CD4-positive, alpha-beta T cell treated with Interleukin-10 for 1 hour (primary cell): ENCODE measurements at places on chromosomes 7 and 10.

DNA sequence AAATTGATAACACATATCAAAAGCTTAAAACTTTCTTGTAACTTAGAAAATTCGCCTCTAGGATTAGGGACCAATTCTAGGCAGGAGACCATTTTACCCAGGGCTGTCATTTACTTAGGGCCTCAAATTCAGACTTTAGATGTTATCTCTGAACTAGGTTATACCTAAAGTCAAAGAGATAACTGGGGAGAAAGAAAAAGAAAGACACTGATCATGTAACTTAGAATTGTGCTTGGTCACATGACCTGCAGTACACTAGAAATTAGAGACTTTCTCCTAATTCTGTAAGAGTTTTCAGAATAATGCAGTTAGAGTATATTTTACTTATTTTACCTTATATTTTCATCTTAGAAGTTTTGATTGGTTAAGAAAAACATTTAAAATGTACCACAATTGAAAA, 16.7 kb downstream of the ASB4 start:
- DNase-seq: no peak

GRCh38 chr10:121836171-121836570, 91.7 kb downstream of the ATE1 start:
- DNase-seq: no peak

DNA sequence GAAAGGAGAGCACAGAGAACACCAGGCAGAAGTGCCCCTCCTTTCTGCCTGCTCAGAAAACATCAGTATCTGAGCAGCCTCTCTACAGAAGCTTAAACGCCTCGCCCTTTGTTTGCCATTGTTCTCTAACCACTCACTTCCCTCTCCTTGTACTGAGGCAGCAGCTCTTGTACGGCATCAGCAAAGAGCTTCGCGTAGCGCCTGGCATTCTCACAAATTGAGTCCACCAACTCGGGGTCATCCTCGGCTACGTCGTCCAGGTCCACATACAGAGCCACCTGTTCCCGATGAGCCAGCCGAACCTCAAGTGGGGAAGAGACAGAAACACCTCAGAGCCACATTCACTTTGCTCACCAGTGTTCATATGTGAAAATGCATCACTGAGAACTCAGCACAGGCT, 1.7 kb downstream of the MCM7 start:
- no peak for DNase-seq

DNA sequence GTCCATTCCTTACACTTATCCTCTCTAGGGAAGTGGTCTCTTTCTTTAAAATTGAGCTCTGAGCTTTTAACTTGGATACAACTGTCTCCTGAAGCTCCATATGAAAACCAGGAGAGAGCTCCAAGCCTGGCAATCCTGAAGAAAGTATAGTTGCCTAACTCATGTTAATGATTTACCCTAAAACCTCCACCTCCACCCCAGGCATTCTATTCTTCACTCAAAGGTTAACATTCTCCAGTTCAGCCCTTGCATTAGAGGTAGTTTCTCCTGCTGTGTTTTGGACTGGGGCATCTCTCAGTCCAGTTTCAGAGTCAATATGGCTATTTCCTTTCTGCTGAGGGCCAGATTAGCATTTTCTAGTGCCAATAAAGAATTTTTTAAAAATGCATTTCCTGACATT, 195.5 kb downstream of the SLC25A13 start:
- no peak for DNase-seq

- no peak for DNase-seq
These were observed 34.7 kb downstream of the GSDME start for GRCh38 chr7:24722386-24723177.

- DNase-seq: no peak
These were observed 90.9 kb upstream of the ZNF804B start for GRCh38 chr7:88668591-88668990.

- peak; percentile 59 for DNase-seq
These were observed 79.0 kb upstream of the PLXNA4 start for GRCh38 chr7:132655131-132655727.

- no peak for DNase-seq
These were observed 80.3 kb downstream of the WDR11 start for GRCh38 chr10:120931423-120931822.

DNA sequence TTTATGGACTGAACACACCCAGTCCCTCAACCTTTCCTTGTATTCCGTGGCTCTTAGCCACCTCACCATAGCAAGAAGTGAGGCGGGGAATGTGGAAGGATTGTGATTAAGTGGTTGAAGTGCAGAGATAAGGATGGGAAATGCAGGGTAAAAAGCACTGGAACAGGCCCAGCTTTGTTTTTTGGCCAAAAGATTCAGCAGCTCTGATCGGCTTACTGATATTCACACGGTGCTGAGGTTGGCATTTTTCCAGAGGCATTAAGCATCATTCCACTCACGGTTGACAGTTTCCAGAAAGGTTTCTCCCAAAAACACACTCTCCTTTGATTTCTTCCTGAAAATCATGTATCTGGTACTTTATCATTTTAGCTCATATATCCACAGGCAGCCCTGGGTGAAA, 544.2 kb downstream of the CNTNAP2 start:
- no peak for DNase-seq

- DNase-seq: peak; percentile 85
These were observed 378 bp upstream of the PRKCQ start for GRCh38 chr10:6580279-6581029.

DNA sequence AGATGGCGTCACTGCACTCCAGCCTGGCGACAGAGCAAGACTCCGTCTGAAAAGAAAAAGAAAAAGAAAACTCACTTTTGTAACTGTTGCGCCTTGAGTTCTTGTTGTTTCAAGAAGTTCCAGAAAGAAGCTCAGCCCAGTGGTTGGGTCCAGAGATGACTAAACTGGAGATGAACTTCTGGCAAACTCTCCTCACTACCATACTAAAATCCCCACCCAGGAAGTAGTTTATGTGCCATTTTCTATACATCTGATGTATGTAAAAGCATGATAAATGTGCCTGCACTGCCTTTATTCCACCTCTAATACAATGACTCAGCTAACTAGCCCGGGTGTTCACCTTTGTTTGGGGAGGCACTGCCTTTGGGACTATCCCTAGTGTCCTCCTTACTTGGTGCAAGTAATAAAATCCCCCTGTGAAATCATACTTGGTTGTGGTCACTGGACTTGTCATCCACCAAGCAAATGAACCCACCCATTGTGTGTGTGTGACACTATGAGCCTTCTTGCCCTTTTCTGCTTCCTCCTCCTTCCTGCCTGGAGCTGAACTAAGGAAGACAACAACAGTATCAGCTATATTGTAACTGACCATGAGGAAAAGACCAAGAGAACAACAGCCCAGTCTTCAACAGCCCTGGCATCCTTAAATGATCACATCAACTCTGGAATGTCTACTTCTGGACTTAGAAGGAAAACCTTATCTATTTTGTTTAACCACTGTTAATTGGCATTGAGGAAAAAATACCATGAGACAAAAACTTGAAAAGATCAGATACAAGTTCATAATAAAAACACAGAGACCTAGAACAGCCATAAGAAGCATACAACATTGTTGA, 33.6 kb downstream of the JMJD1C start:
- DNase-seq: no peak

- DNase-seq: no peak
These were observed 65.1 kb upstream of the PIP4K2A start for GRCh38 chr10:22779331-22780019.

DNA sequence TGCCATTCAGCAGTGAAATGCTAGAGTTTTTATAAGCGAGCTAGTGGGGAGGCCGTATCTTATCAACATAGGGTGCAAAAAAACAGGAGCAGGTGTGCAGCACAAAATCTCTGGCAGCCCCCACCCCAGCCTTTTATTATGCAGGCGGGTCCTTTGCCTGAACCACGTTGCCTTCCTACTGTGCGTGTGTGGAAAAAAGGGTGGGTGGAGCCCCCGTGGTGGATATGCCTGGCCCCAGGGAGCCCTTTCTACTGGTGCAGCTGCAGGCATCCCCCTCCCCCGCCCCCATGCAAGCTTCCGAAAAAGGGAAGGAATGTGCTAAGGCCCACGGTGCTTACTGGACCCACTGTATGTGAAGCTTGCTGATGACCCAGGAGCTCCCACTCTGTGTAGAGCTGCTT, 175.9 kb downstream of the USP6NL start:
- no peak for DNase-seq

DNA sequence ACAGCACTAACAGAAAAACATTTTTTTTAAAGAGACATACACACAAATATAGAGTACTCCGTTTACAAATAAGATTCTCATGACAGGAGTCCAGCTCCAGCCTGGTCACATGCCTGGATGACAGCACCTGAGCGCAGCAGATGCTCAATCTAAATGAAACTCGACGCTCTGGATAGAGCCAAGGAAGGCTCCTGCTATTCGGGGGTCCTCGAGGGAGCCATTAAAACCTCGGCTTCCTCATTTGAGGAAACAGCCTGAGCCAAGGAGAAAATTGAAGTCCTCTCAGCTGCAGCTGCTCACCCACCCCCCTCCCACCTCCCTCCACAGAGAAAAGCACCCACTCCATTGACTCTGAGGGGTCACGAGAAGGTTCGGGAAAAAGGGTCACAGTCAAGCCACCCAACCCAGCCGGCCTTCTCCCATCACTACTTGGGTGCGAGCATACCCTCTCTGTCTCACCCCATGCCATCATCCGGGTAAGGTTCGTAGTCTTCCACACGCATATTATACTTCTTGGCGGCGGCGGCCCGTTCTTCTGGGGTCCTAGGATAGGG, 673 bp downstream of the NDUFB8 start:
- no peak for DNase-seq

GRCh38 chr10:24806262-24806661, 82.6 kb upstream of the ARHGAP21 start:
- no peak for DNase-seq

DNA sequence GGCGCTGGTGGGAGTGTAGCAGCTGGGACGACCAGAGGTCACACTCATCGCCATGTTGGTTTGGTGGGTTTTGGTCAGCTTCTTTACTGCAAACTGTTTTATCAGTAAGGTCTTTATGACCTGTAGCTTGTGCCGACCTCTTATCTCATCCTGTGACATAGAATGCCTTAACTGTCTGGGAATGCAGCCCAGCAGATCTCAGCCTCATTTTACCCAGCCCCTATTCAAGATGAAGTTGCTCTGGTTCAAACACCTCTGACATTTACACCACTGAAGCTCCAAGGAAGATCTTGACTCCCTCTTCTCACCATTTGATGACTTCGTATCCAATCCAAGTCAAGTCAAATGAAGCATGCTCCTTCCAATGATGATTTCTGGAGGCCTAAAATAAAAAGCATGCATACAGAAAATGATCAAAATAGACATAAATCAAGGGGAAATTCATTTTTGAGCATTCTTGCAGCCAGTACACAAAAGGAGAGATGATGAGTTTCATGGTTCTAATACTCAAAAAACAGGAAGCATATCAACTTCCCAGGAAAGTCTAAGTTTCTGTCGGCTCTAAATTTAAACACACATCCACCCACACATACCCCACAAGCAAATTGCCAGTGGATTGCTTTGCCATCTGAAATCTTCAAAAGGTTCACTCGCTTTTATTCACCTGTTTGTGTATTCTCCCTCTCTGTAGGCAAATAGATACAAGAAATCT, 2.4 kb upstream of the PSMG3 start:
- DNase-seq: no peak

DNA sequence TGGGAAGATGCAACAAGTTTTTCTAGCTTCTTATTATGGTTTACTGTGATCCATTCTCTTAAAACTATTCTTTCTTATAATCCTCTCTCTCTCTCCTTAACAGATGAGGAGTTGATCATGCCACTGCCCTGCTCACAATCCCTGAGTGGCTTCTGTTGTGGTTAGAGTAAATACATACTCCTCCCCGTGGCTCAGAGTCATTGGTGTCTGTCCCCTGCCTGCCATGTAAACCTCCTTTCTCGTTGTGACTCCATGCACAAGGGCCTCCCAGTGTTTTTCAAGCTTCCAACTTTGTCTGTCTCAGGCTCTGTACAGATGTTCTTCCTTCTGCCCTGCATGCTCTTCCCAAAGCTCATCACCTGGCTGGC, 20.4 kb downstream of the CCNY start:
- DNase-seq: no peak

GRCh38 chr10:90587081-90587491, 270.8 kb downstream of the HTR7 start:
- DNase-seq: no peak

DNA sequence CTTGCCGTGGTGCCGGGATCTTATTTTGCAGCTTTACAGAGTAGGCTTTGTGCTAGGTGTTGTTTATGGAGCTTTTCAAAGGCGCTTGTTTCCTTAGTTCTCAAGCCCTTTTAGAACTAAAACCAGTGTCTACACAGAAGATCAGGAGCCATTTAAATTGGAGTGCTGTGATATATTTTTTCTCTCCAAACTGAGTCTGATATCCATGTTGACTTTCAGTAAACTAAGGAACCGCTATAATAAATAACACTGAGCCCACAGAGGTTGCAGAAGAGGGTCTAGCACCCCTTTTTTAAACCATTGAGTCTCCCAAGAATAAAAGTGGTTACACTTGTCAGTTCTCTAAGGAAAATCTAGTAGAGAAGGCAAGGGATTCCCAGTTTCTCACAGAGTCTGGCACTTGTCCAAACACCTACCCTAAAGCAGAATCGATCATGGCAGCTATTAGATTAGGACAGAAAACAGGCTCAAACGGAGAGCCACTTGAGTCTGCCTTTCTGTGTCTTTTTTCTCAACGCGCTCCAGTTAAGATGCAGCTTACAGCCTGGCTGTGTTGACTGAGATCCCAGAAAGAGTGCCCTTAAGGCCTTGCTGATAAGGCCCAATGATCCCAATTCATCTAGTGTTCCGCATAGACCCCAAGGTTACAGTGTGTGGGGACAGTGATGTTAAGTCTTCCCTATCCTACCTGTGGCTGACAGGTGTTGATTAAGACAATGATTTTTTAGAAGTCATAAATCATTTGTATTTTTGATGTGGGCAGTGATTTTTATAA, 804 bp downstream of the TMEM106B start:
- DNase-seq: no peak

DNA sequence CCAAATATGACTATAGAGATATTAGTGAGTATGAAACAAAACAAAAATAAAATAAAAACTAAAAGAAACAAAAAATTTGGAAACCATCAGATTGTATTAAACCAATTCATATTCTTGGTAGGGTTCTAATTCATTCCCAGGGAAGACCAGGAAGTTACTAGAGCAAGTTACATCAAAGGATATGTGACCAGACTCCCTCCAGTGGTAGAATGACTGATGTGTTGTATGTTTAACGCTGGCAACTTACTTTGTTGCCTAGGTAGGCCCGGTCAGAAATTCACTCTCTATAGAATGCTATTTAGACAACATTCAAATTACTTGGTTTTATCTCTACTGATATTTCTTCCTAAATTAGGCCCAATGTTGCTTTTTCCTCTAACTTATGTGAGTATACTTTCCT, 5.2 kb downstream of the PHYHIPL start:
- DNase-seq: no peak
